ENCODE measurements at places on chromosomes 3 and 15. TPM values are rescaled to one million over a fixed set of nuclear protein-coding genes. Genes with fewer than 3 reads are reported as not detected.

GRCh38 chr3:2727610-2728318, 382.4 kb downstream of the IL5RA start:
- no peak for DNase-seq

DNA sequence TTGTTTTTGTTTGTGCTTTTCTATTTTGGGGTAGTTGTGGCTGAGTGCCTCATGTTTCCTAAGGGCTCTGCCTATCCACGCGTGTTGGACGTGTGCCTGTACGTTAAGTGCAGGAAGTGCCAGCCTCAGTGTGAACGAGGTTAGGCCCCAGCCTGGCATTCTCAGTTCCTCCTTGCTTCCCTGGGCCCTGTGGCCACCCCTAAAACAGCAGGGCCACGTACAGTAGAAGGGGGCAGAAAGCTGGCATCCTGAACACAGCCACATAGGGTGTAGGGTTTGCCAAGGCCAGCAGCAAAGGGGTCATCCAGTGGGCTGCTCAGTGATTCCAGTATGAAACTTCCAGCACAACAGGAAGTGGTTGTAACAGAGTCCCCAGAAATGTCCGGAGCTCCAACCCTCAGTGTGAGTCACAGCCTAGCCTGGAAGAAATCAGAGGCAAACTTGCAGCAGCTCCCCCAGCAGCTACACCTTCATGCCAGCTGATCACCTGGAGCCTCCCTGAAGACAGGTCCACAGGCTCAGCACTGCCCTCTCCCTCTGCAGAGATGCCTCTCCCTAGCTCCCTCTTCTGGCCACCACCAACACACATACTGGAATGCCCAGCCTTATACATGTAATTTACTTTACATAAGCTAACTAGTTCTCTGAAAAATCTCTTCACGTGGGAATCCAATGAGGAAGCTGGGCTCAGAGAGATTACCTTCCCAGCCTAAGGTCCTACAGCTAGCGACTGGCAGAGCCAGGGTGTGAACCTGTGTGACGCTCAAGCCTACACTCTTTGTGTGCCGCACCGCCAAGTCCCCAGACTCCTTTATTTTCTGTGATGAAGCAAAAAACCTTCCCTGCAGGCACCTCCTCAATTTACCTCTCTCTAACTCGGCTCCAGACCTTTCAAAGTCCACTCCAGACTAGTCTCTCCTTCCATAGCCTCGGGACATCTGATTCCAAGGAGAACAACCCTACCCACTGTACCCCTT, 26.6 kb downstream of the ILDR1 start:
- DNase-seq = peak; percentile 61

- peak; percentile 89 for DNase-seq
These were observed at the start of the genes GLT8D1 and SPCS1 for GRCh38 chr3:52705688-52706686. GLT8D1 (minus strand) TSS chr3:52705791; CDS start chr3:52700460, 5,331 bp downstream. SPCS1 (plus strand) TSS chr3:52706106; CDS start chr3:52706247, 141 bp downstream.

GRCh38 chr15:40358471-40359353, 693 bp downstream of the DISP2 start:
- DNase-seq = no peak

- no peak for DNase-seq
These were observed 77.6 kb upstream of the NDN start for GRCh38 chr15:23764716-23765115.

GRCh38 chr3:102182162-102182561, 252.7 kb upstream of the ZPLD1 start:
- no peak for DNase-seq

GRCh38 chr15:82045179-82045891, 483 bp downstream of the MEX3B start:
- peak; percentile 42 for DNase-seq

GRCh38 chr3:72661115-72661457, 187.2 kb downstream of the SHQ1 start:
- peak; percentile 88 for DNase-seq

DNA sequence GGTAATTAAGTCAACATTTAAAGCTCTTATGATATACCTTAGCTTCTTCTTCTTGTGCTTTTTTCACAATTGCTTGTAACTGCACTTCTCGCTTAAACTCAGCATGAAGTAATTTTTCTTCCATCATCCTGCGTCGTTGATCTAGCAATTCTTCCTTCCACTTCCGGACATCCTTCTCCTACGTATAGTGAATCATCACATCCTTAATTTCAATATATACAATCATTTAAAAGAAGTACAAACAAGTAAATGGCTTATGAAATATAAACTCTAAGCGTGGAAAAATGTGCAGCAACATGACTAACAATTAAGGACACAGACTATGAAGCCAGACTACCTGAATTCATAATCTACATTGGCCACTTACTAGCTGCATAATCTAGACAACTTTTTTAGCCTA, 151.4 kb downstream of the SCAPER start:
- DNase-seq = no peak

DNA sequence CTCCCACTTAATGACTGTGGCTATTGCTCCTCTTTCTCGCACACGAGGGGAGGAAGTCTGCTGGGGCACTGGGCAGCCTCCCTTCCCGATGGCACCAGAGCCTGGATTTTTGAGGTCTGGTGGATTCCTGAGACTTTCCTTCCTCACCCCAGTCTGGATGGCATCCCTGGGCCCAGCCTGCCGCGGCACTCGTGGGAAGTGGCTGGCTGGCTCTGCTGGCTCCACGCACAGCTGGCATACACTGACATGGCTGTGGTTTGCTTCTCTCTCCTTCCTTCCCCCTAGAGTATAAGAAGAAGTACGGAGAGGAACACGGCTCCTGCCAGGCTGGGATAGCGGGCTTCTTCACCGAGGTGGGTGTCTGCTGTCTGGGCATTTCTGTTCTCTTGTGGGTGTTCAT, 319.8 kb upstream of the LRRFIP2 start:
- DNase-seq = no peak

- DNase-seq = no peak
These were observed 37.1 kb upstream of the CCK start for GRCh38 chr3:42302924-42303634.

DNA sequence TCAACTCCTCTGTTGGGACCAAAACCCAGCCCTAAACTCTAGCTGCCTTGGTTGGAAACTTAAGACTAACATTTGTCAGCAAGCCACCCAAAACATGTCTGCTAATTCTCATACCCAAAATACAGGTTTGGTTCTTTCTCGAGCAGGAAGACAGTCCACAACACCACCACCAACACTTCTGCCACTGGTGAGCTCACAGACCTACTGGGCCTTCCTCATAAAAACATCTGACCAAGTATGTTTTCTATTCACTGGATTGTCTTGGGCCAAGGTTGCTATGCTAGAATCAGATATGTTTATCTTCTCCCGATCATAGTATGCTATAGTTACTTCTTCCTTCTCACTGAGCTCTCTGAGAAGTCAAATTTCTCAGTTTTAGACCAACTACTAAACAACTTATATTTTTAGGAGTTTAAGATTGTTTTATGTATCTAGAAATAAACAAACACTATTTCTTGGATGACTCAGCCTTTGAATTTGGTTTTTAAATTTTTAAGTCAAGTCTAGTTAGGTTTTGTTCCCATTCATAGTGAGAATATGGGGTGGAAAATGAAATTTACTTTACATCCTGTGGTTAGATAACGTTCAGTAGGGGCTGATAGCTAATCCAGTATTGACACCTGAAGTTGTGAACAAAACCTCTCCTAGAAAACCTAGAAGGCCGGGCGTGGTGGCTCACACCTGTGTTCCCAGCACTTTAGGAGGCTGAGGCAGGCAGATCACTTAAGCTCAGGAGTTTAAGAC, 360.5 kb downstream of the RSL24D1 start:
- no peak for DNase-seq

DNA sequence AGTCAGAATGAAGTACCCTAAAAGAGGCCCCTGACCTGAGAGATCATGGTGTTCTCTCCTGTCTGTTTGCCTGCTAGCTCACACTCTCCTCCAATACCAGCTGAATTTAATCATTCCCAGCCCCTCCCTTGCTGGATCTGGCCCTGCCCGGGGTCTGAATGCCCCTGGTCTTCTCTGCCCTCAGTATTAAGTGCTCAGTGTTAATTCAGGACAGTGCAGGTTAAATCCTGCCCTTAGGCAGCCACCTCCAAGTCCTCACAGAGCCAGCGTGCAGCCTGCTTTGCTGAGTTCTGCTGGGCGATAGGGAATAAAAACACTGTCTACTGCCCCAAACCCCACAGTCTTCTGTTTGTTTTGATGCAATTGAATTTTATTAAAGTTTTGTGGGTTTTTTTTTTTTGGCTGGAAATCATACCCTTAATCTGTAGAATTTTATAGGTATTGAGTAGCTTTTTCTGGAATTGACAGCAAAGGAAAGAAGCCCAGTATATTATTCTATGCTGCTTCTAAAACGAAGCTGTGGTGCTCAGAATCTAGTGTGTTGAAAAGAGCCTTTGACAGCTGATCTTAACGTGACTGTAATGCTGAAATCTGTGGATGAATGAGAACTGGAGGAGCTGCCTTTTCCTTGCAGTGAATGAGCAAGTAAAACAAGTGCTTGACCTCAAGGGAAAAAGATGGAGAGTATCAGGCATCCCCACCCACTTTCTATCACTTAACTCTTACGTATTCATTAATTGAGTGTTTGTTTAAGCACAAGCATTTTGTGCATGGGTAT, 12.3 kb upstream of the BDH1 start:
- no peak for DNase-seq

GRCh38 chr3:112980080-112980479, 5.2 kb upstream of the CD200R1 start:
- no peak for DNase-seq

- DNase-seq = no peak
These were observed 15.5 kb downstream of the ETV5 start for GRCh38 chr3:186093271-186093900.

GRCh38 chr3:179921500-179921899, 115.2 kb downstream of the PEX5L start:
- no peak for DNase-seq

GRCh38 chr3:27666708-27667107, 55.4 kb downstream of the EOMES start:
- DNase-seq = peak; percentile 63

DNA sequence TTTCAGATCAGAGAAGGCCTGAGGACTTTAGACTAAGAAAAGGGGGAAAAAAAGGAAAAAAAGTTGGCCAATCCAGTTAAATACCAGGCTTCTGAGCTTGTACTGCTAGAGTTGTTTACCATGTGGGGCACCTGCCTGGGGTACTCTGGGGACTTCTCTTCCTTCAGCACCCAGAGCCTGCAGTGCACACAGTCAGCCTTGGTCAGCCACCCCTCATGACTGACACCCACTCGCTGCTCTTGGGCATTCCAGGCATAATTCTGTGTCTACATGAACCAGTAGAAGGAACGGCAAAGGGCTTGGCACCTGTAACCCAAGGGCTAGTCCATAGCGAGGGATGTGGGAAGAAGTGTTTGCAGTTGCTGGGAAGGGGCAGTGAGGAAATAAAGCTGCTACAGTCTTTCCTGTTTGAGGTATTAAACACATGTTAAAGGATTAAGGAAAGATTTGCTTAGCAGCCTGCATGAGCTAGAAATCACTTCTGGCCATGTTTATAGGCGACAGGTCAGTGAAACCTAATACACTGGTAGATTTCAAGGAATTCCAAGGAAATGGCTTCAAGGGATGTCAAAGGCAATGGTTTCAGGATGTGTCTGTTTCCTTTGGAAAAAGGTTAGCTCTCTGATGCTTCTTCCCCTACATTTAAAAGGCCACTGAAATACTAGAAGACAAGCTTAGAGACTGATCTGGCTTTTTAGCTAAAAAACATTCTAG, 232.5 kb downstream of the CHST2 start:
- DNase-seq = no peak

DNA sequence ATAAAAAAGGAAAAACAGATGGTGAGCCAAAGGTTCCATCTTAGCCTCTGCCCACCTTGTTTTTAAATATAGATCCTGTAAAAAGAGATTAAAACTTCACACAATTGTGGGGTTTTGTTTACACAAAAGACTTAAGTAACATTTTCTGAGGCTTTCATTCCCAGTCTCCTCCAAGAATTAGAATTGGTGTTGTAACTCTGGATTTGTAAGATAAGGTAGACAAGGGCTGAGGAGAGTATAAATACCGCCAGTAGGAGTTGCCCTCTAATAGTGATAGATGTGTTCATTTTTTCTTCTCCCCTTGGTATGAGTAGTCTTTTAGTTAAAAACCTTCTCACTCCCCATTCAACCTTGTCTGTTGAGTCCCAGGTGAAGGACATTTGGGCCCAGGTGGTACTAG, 8.5 kb downstream of the MINDY2 start:
- no peak for DNase-seq

Gene ADAMTS17
- 0.51 TPM for polyA plus RNA-seq

Gene CHST2
- polyA plus RNA-seq = 1.9 TPM

Gene SCN11A
- polyA plus RNA-seq = 0.27 TPM

Gene KIF15
- polyA plus RNA-seq = 0.20 TPM

Gene STXBP5L
- polyA plus RNA-seq = 1.5 TPM

Gene GP5
- not detected for polyA plus RNA-seq

Gene GOLGA8T
- 0.10 TPM for polyA plus RNA-seq

Gene ITGA11
- 1.4 TPM for polyA plus RNA-seq

Gene AADAC
- 26.9 TPM for polyA plus RNA-seq

Gene CCDC39
- not detected for polyA plus RNA-seq

Gene KCNMB2
- 2.9 TPM for polyA plus RNA-seq

Gene HRH1
- 2.2 TPM for polyA plus RNA-seq

Gene TMC3
- 0.03 TPM for polyA plus RNA-seq
